Stimulated activated CD4-positive, alpha-beta T cell treated with anti-CD3 and anti-CD28 coated beads, Interleukin-1b, Interleukin-23, amount 100 ng/mL, for 4 hours (primary cell): ENCODE measurements at places on chromosomes 3 and 15.

DNA sequence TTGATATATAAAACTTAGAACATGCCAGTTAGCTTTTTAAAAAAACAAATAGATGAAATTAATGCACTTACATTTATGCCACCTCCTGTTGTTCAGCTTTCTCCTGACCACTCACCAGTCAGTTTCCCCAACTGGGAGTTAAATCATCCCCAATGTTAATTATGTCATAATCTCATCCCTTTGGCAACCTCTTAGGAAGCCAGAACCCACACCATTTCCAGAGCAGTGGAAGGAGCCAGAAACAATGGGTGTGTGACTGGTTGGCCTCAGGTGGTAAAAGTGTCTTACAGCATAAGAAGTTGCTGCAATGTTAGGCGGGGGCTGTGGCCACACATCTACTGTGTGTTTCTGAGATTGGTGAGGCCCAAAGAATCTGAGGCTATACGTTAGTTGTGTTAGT lies 46.5 kb upstream of the MITF start:
- no peak for DNase-seq

GRCh38 chr3:69594286-69594685 lies 145.0 kb upstream of the MITF start:
- DNase-seq, result no peak

GRCh38 chr3:195524171-195524896 lies 18.8 kb downstream of the PPP1R2 start:
- no peak for DNase-seq

DNA sequence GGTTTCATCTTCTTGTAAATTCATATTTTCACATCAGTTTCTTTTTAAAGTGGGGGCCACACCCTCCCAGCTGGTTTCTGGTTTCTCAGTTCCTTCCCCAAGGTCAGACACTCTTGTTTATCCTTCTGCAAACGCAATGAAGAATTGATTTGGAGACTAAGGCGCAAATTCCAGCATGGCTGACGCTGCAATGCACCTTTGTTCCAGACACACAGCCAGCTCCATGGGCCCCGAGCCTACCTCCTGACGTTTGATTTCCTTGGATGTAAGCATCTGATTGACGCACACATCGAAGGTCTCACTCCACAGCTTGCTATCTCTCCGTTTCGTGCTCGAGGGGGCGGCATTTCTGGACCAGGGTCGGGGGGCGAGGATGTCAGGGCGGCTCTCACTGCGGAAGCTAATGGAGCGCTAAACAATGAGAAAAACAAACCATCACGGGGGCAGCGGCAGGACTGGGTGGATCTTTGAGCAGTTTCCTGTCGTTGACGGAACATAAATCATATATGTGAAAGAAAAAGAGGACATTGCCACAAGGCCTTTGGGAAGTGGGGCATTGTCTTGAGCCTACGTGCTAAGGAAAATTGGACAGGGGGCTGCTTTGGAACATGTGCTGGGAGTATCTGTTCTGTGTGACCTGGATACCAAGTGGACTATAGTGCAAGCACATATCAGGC lies 46.9 kb downstream of the ARHGEF3 start:
- no peak for DNase-seq

- no peak for DNase-seq
Observed at GRCh38 chr3:172378439-172378838, 69.8 kb downstream of the GHSR start.

DNA sequence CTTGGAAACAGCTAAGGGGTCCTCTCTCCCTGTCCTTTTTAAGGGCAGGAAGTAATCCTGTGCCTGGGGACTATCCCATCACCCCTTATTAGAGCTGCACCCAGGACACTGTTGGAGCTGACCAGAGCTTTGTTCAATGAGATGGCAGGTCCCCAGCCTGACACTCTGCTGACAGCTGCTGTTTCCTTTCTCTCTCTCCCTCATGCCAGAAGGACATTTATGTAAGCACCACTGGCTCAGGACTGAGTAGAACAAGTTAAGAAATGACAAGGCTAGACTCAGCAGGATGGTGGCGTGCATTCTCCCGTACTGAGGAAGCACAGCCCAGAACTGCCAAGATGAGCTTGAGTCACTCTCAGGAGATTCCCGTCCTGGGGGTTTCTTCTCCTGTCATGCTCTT lies 17.3 kb downstream of the GJD2 start:
- DNase-seq, result no peak

DNA sequence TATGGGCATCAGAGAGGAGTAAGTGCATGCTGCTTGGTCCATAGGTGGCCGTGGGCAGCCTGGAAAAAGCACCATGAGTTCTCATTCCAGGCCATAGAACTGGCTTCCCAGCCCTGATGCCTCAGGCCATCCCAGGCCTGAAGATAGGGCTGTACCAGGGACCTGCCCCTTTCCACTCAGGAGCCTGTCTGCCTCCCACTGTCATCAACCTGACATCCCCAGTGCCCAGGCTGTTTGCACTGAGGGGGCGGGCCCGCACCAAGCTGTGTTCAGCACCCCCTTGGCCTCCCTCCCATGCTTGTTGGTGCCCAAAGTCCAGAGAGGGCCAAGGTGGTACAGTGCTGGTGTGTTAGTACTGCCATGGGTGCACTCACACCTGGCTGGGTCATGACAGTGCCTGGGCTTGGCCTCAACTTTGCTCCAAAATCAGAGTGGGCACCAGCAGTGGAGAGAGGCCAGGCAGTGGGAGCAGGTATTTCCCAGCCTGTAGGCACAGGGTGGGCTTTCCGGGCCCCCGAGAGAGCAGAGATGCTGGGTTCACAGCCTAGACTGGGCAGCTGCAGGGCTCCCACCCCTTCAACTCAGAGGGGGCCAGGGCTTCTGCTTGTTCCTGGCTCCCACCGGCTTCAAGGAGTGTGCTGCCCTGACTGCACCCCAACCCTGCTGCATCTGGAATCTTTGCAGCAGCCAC lies 556.1 kb downstream of the SI start:
- DNase-seq, result no peak

DNA sequence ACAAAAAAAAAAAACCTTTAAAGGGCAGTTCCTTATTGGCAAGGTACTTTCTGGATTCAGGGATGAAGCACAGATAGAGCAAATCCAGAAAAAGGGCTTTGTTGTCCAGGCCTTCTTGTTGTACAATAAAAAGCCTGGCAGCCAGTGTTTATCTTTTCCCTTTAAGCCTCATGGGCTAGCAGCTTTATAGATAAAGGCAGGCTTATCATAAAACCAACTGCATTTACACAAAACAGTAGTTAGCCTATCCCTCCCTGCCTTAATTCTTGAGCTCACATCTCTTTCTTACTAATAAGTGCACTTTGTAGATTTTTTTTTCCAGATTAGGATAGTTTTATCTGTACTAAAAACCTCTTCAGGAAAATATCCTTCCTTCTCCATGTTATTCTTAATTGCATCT lies 662.8 kb upstream of the CCDC54 start:
- DNase-seq, result no peak

DNA sequence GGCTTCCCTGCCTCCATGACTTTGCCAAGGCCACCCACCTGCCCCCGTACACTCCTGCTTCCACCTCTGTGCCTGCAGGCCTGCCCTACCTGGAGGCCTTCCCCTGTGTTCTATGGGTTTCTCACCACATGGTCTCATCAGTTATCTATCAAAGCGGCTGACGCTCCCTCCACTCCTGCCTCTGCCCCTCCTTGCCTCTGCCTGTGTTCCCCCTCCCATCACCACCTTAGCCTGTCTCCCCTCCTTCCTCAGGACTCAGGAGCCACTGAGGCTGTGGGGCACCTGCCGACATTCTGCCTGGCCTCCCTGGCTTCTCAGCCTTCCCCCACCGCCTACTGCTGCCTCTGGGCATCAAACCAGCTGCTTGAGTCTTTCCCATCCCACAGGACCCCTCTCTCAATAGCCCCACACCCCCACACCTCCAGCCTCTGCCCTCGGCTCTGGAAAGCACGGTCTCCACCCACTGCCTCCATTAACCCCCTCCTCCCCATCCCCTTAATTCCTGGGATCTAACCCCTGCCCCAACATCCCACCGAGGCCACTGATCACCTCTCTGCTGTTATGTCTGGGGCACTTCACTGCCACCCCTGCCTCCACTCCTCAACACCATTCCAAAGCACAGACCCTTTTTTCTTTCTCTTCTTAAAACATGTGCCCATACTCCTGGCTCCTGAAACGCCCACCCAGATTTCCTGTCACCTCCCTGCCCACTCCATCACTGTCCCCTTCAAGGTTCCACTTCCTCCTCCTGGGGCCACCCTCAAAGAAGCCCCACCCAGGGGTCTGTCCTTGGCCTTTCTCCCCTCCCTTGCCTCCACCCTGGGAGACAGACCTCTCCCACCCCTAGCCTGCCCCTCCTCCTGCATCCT lies 24.4 kb upstream of the CYP11A1 start:
- no peak for DNase-seq

- DNase-seq, result no peak
Observed at GRCh38 chr3:141191097-141191749, 40.4 kb upstream of the PXYLP1 start.

GRCh38 chr3:42732829-42733459 lies 30.3 kb upstream of the HHATL start:
- DNase-seq, result no peak

DNA sequence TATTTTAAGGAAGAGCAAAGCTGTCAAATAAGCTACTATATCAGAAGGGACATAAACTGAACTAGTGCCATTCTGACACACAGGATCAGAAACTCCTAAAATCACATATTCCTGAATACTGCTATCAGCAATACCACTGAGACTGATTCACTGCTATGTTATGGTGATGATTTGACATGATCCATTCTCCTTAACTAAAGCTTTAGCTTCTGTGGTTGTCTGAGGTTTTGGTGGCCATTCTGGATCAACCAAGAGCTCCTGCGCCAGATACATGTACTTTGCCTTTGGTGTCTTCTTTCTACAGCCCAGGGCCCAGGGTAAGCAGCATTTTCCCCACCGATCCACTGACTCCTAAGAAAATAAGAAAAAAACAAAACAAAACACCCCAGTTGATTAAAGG lies 6.7 kb upstream of the GP5 start:
- DNase-seq, result no peak

DNA sequence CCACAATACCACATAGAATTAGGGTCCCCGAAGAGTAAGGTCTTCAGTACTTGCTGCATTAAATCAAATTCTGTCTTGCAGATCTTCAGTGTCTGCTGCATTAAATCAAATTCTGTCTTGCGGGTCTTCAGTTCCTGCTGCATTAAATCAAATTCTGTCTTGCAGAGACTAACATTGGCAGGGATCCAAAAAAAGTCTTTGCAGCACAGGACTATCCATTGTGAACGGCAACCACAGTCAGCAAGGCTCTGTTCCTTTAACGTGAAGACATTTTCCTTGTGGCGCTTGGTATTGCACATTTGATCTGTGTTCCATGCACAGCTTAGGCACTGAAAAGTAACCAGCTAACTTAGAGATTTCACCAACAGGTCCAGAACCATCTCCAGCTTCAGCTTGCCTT lies 46.8 kb upstream of the POMGNT2 start:
- DNase-seq, result no peak

- DNase-seq, result no peak
Observed at GRCh38 chr15:80936288-80937078, 53.1 kb downstream of the MESD start.

DNA sequence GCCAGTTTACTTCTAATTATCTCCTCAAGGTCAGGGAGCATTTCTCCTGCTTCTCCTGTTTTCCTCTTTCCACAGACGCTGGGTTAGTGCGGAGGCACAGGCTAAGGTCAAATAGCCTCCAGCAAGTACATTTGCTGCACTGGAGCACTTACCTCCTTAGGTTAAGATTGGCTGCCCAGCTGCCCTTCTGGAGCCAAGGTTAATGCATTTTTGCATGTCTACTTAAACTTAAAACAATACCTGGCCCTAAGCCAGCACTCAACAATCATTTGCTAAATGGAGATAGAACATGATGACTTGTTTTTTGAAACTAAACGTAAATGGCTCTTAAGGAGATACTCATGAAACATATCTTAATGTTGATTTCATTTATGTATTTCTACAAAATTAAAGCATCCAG lies 83.5 kb downstream of the SSR3 start:
- no peak for DNase-seq

GRCh38 chr3:195004512-195005250 lies 266.3 kb downstream of the XXYLT1 start:
- DNase-seq, result no peak

GRCh38 chr15:77355321-77355720 lies 64.6 kb downstream of the PEAK1 start:
- DNase-seq, result no peak

- DNase-seq, result no peak
Observed at GRCh38 chr15:70766597-70766996, 3.2 kb upstream of the UACA start.

DNA sequence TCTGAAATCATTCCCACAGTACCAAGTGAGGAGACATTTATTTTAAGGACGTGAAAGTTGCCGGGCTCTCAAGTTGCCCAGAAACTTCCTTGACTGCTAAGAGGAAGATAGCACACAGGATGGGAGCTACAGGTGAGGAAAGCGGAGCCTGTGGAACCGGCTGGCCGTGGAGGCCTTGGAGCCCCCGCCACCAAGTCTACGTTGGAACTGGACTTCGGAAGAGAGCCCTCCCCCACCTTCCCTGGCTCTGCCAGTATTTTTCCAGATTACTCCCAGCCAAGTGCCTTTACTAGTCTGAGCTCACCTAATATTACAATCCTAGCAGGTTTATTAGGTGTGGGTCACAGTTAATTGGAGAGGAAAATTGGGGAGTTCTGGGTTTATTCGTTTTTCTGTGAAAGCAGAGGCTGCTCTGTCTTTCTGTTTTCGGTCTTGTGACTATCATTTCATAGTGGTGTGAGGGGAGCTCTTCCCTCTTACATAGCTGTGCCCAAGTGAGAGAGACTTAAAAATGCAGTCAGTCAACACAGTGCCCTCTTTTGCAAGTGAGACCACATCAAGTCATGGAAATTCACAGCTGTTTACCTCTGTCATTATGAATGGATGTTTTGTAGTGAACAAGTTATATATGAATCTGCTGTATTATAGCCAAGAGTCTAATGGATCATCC lies 6.8 kb downstream of the BOC start:
- no peak for DNase-seq

DNA sequence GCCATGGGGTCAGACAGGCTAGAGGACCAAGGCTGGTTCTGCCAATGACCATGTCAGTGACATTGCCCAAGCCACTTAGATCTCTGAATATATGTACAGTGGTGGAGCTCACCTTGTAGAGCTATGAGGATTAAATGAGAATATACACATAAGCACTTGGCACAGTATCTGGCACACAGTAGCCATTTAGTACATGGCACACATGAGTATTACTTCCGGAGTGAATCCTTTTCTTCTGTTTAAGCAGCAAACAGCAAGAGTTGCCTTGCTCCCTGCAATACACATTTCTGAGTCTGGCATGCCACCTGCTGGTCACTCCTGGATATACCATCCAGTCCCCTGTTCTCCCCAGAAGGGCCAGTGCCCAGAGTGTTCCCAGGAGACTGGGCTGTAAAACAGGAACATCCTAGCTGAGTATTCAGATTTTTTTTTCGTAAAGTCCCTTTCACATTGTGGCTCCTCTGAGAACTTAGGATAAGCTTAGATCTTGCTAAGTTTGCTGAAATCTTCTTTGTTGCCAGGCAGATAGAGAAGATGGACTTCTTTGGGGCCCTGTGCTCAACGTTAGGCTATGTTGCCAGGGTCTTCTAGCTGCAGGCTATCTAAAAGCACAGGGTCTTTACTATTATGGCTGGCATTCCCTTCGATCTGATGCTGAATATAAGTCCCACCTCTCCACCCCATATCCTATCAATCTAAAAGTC lies 203.4 kb downstream of the ADAMTS9 start:
- peak; percentile 28 for DNase-seq
